ENCODE measurements at places on chromosomes 2 and 18.

DNA sequence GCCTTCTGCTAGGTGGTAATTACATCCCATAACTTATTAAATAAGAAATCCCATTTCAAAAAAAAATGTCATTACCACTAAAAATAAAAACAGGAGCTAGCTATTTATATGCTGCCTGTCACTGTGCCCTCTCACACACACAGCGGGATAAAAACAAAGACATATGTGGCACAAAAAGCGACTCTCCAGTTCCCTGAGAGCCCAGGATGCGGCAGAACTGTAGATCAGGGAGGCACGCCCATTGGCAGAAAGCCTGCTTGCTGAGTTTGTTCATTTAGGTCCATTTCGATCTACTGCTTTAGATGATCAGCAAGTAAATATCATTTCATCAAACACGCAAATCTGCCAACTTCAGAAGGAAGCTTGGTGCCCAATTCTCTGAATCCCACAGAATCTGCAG is 124.4 kb downstream of the TMEM163 start:
- no peak overlapping the region for H3K4me3 ChIP-seq
- H3K36me3 ChIP-seq = peaks cover 2% of the 10 kb centered on the region
- DNase-seq = no peak
- no peak overlapping the region for H3K27ac ChIP-seq
- no peaks in the 10 kb centered on the region for H3K27me3 ChIP-seq

DNA sequence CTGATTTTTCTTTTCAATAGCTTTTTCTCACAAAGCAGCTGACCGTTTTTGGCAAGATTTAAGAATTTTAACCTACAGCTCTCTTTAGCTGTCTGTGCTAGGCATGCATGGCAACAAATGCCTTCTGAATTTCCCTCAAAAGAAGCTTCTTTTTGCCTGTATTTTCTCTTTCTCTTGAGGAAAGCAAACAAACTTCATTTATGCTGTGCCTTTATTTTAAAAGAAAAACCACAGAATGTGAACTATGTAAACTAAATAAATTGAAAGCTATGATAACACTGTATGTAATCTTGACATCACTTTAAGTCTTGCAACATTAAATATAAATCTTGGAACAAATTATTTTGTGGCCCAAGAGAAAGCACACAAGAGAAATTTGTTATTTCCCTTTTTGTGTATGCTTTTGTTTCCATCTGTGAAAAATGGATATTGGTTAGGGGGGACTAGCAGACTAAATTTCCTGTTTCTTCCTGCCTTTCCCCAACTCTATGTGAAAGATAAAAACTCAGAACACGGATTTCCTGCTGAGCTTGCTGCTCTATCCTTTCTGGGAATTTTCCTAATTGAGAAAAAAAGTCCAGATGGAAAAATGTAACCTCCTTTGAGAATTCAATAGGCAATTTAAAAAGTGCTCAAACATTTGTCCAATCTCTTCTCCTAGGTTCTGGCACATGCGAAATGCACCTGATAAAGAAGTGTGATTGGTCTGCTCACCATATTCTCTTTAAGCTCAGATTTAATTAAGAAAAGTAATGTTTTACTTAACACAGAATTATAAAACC is 20.9 kb upstream of the TFPI start:
- H3K36me3 ChIP-seq = no peaks in the 10 kb centered on the region
- H3K4me3 ChIP-seq = no peak overlapping the region
- DNase-seq = peak; percentile 76
- no peak overlapping the region for H3K27ac ChIP-seq

DNA sequence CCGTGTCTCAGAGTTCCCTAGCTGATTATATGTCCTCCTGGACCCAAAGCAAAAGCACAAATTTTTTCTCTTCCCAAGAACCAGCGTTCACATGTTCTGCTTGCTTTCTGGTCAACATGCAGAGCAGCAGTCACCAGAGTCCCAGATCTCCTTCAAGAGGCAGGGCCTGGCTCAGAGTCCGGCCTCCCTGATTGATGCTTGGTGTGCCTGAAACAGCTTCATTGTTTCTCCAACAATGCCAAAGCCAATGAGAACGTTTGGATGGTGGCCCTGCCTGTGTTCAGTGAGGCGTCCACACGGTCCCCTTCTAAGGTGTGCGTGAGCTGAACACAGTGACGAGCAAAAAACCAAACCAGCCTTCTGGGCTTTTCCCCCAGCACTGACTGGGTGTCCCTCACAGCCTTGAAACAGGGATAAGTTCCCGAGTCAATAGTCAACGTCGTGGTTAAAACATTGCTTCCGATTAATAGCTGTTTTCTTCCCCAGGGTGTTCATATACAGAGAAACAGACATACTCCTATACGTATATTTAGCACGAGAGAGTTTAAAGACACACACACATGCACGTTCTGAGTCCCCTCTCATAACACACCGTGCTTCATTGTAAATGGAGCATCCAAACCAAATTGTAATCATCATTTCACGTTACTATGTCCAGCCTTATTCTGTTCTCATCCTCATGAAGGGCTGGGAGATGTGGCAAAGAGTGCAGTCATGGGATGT is 19.3 kb upstream of the POU3F3 start:
- no peaks in the 10 kb centered on the region for H3K36me3 ChIP-seq
- H3K4me1 ChIP-seq = no peaks in the 10 kb centered on the region
- no peaks in the 10 kb centered on the region for H3K27me3 ChIP-seq
- no peak overlapping the region for H3K27ac ChIP-seq
- no peak overlapping the region for H3K4me3 ChIP-seq

DNA sequence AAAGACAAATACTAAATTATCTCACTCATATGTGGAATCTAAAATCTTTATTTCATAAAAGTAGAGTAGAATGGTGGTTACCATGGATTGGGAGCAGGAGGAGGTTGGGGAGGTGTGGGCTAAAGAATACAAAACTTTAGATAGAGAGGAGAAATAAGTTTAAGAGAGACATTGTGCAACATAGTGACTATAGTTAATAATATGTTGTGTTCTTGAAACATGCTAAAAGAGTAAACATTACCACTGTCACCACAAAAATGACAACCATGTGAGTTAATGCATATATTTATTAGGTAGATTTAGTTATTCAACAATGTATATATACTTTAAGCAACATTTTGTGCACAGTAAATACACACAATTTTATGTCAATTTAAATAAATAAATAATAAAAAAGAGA is 128.5 kb upstream of the COL3A1 start:
- H3K4me3 ChIP-seq = no peak overlapping the region
- no peaks in the 10 kb centered on the region for H3K27me3 ChIP-seq
- no peaks in the 10 kb centered on the region for H3K4me1 ChIP-seq

DNA sequence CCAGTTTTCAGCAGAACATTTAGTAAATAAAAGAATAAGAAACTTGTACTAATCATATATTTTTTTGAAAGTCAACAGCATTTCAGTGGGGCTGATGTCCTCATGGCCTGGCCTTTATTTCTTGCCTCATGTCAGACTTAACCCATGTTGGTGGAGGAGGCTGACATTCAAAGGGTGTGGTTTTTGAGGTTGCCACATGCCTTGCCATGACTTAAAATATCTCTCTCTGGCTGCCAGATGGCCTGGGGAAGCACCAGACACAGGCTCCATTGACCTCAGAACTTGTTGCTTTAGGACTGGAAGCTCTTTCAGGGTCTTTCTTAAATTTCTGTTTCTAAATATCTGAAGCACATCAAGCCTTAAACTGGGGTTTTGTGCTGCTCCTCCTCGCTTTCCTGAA is 32.5 kb upstream of the CD28 start:
- no peak overlapping the region for H3K27ac ChIP-seq
- H3K4me1 ChIP-seq = no peaks in the 10 kb centered on the region
- peak; percentile 53 for DNase-seq
- no peaks in the 10 kb centered on the region for H3K27me3 ChIP-seq

GRCh38 chr2:179024445-179024844 is 25.5 kb downstream of the CCDC141 start:
- no peak overlapping the region for H3K27ac ChIP-seq
- no peaks in the 10 kb centered on the region for H3K27me3 ChIP-seq
- no peak overlapping the region for H3K4me3 ChIP-seq
- H3K36me3 ChIP-seq = no peaks in the 10 kb centered on the region
- H3K4me1 ChIP-seq = no peaks in the 10 kb centered on the region
- DNase-seq = no peak

GRCh38 chr2:162153608-162154224 is 1.7 kb upstream of the GCG start:
- peak; percentile 69 for DNase-seq
- H3K36me3 ChIP-seq = no peaks in the 10 kb centered on the region
- H3K27ac ChIP-seq = no peak overlapping the region
- no peak overlapping the region for H3K4me3 ChIP-seq
- H3K4me1 ChIP-seq = no peaks in the 10 kb centered on the region

GRCh38 chr2:132766573-132766972 is 96.6 kb upstream of the LYPD1 start:
- H3K27me3 ChIP-seq = no peaks in the 10 kb centered on the region
- H3K27ac ChIP-seq = no peak overlapping the region

DNA sequence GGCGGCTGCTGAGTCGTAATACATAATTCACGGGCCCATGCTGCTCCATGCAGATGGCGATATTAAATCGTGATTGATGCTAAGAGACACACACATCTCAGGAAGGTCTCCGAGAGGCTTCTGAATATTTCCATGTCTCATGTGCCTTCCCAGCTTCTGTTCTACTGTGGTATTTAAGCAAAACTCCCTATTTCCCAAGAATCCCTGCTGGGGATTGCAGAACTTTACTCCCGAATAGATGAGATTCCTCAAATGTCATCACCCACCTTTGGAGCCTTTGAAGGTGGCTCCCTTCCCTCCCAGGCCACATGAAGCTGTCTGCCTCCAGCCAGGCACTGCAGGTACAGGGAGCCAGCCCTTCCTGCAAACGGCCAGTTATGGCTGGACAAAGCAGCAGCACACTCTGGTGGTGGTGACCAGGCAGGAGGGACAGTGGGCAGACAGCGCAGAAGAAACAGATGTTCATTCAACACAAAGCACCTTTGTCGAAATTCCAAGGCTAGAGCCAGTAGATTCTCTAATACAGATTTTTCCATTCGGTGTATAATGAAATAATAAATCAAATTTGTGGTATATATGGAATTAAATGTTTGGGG is 14.1 kb downstream of the NRP2 start:
- peaks cover 4% of the 10 kb centered on the region for H3K36me3 ChIP-seq
- peaks cover 30% of the 10 kb centered on the region for H3K4me1 ChIP-seq
- H3K27ac ChIP-seq = peak overlapping the region; percentile 11

DNA sequence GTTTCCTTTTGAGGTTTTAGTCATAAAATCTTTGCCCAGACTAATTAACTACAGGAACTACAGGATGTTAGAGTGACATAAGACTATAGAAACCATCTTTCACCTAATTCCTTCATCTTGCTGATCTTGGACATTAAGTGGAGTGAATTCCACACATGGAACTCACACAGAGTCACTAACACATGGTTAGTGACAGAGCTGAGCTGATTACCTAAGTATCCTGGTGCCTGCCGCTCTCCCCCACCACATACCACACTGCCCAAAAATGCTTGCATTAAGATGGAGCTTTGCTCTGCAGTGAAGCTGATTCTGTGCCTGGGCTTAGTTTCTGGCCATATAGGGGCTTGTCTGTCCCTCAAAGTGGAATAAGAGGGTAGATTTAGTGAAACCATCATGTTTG is 332.9 kb upstream of the NT5C1B start:
- DNase-seq = no peak
- no peak overlapping the region for H3K4me3 ChIP-seq
- no peaks in the 10 kb centered on the region for H3K36me3 ChIP-seq

DNA sequence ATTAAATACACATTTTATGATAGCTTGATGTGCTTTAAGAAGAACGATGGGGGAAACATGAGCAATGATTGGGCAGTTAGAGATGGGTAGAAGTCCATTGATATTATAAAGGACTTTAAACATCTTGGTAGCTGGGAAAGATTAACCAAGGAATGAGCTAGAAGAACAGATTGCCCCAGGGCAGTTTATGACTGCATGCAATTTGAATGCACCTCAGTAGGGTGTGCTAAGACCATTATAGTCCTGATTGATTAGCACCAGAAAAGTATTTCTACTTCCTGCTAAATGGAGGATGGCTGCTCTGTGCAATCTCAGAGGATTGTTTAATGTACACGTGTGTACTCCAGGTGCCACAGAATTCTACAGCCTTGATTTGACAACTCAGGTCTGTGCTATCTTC is 641.9 kb downstream of the CNTNAP5 start:
- H3K27ac ChIP-seq = no peak overlapping the region
- H3K36me3 ChIP-seq = no peaks in the 10 kb centered on the region
- no peak overlapping the region for H3K4me3 ChIP-seq
- no peak for DNase-seq

DNA sequence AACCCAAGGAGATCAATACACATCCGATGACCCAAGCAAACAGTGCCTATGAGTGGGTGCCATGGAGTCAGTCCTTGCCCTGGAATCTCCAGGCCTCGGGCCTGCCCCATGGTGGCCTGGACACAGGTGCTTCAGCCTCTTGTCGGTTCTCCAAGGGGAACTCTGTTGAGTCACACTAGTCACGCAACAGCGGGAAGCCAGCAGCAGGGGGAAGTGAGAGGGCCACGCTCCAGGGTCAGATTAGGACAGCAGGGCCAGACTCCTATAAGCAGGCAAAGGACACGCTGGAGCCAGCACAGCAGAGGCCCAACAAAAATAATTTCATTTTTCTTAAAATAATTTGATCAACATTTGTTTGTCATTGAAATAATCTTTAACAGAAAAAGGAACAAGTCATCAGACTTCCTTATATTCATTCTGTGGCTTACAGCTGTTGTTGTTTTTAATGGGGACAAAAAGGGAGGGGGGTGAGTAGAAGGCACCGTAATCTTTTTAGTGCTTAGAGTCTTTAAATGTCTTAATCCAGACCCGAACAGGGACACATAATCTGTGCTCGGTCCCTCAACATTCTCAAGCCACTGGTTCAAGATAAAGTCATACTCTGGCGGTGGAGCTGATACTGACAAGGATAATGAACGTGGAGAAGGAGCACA is 16.4 kb upstream of the ARMC9 start:
- peak overlapping the region; percentile 66 for H3K27ac ChIP-seq
- H3K4me3 ChIP-seq = no peak overlapping the region
- DNase-seq = peak; percentile 96

DNA sequence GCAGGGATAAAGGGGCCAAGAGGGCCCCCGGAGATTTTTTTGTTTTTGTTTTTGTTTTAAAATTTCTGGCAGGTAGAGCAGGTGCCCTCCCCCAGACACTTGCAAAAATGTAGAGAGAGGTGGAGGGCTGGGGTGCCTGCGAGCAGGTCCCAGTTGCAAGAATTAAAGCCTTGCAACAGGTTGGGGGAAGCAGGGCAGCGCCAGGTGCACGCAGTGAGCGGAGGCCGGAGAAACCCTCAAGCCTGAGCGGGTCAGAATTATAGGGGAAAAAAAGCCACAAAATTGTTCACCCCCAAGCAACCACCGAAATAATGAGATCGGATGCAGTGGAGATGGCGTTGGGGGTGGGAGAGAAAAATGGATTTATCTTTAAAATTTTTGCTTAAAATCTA is 527 bp downstream of the IGFBP5 start:
- peaks cover 6% of the 10 kb centered on the region for H3K36me3 ChIP-seq
- no peak overlapping the region for H3K27ac ChIP-seq
- no peaks in the 10 kb centered on the region for H3K27me3 ChIP-seq
